ENCODE measurements at places on chromosomes 3 and 15. TPM values are rescaled to one million over a fixed set of nuclear protein-coding genes. Genes with fewer than 3 reads are reported as not detected.
A peak's percentile ranks its signal among the peaks of the same experiment; 100 is the strongest.

GRCh38 chr3:185647134-185647879 is 61.2 kb downstream of the SENP2 start:
- no peak for DNase-seq

DNA sequence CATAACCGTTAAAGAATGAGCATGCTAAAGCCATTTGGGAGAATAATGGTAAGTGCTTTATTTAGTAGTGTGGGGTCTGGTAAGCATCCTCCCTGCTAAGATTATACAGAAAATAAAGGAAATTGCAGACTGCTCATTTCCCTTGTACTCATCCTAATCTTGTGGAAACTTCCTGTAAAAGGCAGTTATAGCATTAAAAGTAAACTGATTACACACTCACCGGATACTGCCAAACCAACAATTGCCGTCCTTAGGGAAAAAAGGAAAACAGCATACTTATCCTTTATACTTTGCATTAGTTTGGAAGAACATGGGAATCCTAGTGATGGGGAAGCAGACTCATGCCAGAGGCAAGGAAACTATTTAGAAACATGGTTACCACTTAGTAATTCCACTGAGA is 5.3 kb upstream of the SPRED1 start:
- DNase-seq = no peak

DNA sequence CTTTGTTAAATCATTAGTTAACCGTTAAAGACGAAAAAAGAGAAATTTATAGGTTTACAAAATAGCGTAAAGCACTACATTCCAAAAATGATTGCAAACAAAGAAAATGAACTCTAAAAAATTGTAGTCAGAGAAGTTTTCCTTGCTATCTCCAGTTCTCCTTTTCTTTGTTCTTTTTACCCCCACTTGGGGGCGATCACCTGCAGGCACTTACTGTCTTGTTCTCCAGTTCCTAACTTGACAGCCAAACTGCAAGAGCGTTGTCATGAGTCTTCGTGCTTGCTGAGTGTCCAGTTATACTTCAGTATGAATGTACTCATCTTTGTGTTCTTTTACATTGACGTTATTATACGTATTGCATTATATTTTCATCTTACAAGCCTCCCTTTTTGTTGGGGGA is 54.5 kb downstream of the CHD2 start:
- no peak for DNase-seq

DNA sequence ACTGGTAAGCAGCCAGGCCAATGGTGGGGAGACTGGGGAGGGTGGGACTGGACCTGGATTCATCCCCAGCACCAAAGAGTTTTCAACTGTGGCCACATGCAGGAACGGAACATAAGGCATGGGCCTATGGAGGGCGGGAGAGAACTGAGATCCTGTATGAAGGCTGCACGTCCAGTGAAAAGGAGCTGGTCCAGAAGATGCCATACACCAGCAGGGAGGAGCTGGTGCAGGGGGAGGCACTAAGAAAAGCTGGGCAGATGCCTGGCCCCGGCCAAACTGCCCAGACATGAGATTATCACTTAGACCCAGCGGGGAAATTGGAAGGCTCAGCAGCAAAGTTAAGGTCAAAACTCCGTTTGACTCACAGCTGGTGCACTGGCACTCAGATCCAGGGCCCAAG is 58.1 kb upstream of the MCF2L2 start:
- no peak for DNase-seq

DNA sequence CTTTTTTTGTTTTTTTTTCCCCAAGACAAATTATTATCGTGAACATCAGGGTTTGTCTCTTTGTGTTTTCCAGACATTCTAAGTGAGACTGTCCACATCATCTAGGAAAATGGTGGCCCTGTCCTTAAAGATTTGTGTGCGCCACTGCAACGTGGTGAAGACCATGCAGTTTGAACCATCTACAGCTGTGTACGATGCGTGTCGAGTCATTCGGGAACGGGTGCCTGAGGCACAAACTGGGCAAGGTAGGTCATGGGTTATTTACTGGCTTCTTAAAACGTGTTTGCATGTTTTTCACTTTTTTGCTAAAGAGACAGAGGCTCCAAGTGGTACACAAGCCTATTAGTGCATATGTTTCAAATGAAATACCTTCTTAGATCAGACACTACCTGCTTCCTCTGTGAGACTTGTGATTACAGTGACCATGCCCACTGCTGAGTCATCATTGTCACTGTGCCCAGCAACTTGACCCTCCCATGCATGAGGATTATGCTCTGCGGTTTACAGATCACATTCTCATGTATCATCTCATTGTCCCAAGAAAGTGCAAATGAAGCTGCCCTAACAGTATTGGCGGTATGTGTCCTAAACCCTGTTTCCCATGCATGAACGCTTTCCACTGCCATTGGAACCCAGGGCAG is 395.2 kb upstream of the TPM1 start:
- DNase-seq = no peak

DNA sequence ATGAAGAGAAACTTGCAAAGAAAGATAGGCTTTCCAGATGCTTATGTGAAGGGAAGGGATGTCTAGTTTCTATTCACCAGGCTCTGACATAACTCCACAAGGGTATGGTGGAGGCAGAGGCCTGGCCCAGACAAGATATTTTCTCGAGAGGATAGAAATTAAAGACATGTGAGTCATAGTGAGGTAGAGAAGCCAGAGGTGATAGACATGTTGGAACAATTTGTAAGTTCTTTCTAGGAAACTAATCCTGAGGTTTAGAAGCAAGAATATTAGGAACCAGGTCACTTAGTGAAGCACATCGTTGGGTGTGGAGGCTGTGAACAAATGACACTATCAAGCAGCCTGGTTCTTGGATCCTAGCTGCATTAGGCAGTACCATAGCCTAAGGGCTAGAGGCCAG is 176.9 kb downstream of the BBX start:
- no peak for DNase-seq

GRCh38 chr15:23869396-23869795 is 182.3 kb upstream of the NDN start:
- peak; percentile 70 for DNase-seq

GRCh38 chr3:147919496-147919895 is 510.3 kb downstream of the ZIC1 start:
- no peak for DNase-seq

DNA sequence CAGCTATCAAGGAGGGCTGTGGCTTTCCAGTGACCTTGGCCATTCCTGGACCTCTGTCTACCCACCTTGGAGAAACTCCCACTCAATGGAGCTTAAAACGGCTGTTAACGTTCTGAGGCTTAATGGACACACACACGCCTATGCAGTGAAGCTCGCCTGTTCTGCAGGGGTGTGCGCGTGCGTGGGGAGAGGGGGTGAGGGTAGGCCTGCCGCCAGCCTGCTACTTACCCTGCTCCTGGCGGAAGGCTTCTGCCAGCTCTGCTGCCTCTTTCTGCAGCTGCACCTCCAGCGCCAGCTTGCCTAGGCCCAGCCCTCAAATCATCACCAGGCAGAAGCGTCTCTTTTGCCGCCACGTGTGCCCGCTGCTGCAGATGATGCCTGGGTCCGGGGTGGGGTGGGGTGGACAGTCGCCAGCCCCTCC is 23.2 kb upstream of the PARL start:
- DNase-seq = no peak

GRCh38 chr3:118801899-118802298 is 232.7 kb downstream of the IGSF11 start:
- DNase-seq = peak; percentile 72

DNA sequence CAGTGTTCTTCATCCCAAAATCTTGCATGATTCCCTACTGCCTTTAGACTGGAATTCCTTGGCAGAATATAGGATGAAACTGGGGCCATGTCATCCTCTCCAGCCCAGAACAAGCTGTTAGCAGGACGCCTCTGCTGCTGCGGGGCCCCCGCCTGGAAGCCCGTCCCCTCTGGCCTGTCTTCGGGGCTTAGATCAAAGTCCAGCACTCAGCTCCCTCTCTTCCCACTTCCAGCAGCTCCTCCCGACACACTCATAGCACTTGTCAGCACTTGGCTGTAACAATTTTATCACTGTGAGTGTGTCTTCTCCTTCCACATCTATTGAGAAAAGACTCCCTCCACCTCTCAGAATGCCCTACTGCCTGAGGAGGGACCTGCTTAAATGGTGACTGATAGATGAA is 112.0 kb upstream of the HACD2 start:
- no peak for DNase-seq

DNA sequence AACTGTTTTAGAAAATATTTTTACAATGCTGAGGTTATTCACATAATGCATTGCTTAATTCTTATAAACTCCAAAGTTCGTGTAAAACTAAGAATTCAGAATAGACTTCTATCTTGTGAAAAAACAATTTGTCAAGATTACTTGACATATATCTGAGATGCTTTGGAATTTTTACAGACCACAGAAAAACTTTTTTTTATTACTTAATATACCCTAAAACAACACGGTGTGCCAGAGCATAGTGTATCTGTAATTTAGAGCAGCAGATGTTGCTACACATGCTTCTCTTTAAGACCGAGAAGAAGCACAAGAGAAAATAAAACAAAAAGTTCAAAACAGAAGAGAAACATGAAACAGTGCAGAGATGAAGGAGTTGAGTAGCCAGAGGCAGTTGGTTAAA is 26.4 kb downstream of the ASB7 start:
- DNase-seq = no peak

GRCh38 chr3:61152071-61152470 is 99.2 kb downstream of the FHIT start:
- DNase-seq = no peak

GRCh38 chr15:46300716-46301115 is 665.9 kb downstream of the SQOR start:
- no peak for DNase-seq

- no peak for DNase-seq
Observed at GRCh38 chr15:25375557-25375956, 63.3 kb downstream of the UBE3A start.

GRCh38 chr15:76863693-76864092 is 41.4 kb downstream of the SCAPER start:
- no peak for DNase-seq

DNA sequence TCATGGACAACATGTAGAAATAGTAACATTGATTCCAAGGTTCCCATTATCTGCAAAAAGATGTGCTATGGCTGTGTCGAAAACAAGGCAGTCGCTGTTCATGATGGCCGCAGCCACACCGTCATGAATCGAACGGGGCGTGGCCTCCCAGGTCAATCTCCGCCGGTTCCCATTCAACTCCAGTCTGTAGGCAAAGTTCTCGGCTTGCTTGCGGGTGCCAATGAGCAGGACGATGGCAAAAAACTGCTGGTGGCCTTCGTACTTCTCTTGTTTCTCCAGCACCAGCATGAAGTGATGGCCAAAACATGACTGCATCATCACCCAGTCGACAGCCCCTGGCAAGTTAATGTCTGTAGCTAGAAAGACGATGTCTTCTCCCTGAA is 20.8 kb downstream of the SIAH2 start:
- no peak for DNase-seq

- peak; percentile 92 for DNase-seq
Observed at GRCh38 chr15:76994001-76994400, 925 bp upstream of the PSTPIP1 start.

DNA sequence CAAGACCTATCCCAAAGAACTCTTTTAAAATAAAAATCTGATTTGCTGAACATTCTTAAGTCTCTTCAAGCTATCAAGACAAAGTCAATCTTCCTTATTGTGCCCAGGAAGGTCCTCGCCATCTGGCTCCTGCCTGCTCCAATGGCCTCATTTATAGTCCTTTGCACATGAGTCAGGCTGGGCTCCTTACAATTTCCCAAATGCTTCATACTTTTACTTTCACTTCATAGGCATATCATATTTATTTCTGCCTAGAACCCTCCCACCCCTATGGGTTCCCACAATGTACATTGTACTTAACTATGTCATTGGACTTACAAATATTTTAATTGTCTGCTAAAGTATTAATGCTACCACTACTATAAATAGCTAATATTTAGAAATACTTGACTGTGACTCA is 9.1 kb downstream of the THRB start:
- no peak for DNase-seq

- DNase-seq = no peak
Observed at GRCh38 chr3:116809208-116809607, 99.6 kb downstream of the TUSC7 start.

DNA sequence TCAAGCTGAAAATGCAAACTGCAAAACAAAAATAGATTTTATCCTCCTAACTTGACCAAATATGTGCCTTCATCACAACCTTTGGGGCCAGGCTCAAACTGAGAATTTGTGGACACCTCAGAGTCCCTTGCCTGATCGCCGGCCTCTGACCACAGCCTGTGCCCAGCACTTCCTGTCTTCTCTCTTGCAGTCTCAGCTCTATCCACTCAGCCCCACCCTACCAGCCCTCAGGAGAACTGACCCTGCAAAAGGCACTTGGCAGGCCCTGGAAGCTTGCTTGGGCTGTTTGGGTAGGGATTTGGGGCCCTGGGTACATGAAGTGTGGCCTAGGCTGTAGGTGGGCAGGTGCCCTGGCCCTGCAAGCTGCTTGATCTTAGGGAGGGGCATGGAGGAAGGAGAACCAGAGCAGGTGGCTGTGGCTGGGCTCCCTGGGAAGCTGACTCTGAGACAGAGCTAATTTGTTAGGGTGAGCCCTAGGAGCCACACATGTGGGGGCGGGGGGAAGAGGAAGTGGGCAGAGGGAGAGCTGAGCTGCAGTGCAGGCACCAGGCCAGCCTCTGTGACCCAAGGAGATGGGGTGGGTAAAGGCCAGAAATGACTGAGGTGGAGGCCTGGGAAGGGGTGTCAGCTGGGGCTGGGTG is 8.6 kb downstream of the CLEC3B start:
- peak; percentile 88 for DNase-seq

GRCh38 chr3:112759681-112760080 is 87.0 kb downstream of the CD200R1L start:
- no peak for DNase-seq

Gene TM6SF1
- total RNA-seq = 5.0 TPM

Gene TRAT1
- total RNA-seq = not detected

Gene CLDN16
- not detected for total RNA-seq

Gene TNFAIP8L3
- 8.5 TPM for total RNA-seq

Gene CCR5
- 0.49 TPM for total RNA-seq

Gene ZNF80
- not detected for total RNA-seq

Gene SGO1
- 0.43 TPM for total RNA-seq

Gene GPR62
- total RNA-seq = 0.22 TPM

Gene SHC4
- total RNA-seq = 1.5 TPM

Gene PPM1L
- total RNA-seq = 63.9 TPM

Gene STAC
- 0.35 TPM for total RNA-seq

Gene IL5RA
- total RNA-seq = 0.65 TPM
